ENCODE measurements at places on chromosomes 16 and 17.

- no peak for DNase-seq
Measured at GRCh38 chr16:65313936-65314626, 192.2 kb upstream of the CDH11 start.

- DNase-seq = no peak
Measured at GRCh38 chr16:2001035-2001434, 8.6 kb downstream of the ZNF598 start.

- no peak for DNase-seq
Measured at GRCh38 chr16:72561-73548, at the start of gene RHBDF1. Gene RHBDF1, minus strand, starts transcription at chr16:72631. Its CDS starts 7,616 bp downstream, at chr16:65015.

DNA sequence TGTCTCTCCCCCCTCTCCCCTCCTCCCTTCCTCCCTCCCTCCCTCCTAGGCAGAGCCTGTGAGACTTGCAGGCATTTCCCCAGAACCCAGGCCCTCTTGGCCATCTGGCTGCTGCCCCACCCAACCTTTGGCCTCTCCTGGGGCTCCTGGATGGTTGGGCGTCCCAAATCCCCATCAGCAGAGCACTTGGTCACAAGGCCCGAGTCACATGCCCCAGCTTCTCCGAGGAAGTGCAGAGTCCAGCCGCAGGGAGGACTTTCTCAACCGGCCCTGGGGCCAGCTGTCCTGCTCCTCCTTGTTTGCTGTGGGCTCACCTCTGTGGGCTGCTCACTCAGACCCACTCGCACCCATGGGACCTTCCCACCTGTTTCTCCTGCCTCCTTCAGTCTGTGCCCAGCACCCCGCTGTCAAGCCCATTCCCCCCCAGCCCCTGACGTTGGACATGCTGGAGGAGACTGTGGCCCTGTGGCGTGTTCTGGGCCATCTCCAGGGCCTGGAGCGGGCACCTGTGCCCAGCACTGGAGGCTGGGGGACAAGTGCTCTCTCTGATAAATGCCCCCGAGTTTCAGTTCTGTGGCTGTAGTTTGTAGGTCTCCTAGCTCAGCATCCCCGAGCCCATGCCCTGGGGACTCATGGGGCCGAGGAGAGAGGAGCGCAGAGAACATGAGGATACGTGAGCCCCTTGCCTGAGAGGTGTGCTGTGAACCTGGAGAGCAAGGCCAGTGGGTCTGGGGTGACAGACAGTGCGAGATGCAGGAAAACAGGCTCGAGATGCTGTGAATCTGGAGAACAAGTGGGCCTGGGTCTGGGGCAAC, 42.3 kb upstream of the ZNF750 start:
- no peak for DNase-seq

- DNase-seq = no peak
Measured at GRCh38 chr17:48470388-48471034, 40.5 kb upstream of the SKAP1 start.

GRCh38 chr17:34265711-34266110, 4.3 kb upstream of the CCL7 start:
- no peak for DNase-seq

DNA sequence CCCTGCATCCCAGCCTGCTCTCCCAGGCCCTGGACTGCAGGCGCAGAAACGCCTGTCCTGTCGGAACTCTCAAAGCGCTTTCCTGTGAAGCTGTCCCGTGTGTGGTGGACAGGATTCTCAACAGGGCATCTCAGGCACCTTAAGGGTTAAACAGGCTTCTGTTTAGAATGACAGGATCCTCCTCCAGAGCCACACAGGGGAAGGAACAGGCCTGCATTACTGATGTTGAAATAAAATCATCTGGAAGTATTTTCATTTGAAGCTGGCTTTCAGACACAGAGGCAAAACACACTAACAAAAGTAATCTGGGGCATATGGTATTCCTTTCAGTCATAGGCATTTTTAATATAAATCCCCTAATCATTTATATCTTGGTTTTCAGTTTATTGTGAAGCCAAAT, 7.4 kb downstream of the HS3ST3A1 start:
- DNase-seq = no peak

GRCh38 chr16:1208239-1208830, 16.7 kb downstream of the TPSG1 start:
- no peak for DNase-seq

GRCh38 chr17:58195518-58196123, 3.1 kb downstream of the EPX start:
- no peak for DNase-seq

DNA sequence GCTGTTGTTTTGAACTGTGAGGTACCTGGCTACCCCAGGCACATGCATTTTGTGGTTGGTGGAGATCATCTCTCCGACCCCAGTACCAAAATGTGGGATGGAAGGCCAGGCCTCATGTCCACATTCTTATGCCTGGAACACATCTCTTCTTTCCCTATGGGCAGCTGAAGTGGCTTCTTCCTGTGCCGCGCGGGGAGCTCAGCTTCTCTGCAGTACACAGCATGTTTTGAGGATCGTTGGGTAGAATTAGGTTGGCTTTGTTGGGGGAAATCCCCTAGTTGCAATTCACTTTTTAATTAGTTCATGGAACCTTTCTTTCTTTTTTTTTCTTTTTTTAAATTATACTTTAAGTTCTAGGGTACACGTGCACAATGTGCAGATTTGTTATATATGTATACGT, 242.1 kb downstream of the MSI2 start:
- DNase-seq = no peak

- DNase-seq = no peak
Measured at GRCh38 chr17:72386619-72387237, 265.9 kb downstream of the SOX9 start.

DNA sequence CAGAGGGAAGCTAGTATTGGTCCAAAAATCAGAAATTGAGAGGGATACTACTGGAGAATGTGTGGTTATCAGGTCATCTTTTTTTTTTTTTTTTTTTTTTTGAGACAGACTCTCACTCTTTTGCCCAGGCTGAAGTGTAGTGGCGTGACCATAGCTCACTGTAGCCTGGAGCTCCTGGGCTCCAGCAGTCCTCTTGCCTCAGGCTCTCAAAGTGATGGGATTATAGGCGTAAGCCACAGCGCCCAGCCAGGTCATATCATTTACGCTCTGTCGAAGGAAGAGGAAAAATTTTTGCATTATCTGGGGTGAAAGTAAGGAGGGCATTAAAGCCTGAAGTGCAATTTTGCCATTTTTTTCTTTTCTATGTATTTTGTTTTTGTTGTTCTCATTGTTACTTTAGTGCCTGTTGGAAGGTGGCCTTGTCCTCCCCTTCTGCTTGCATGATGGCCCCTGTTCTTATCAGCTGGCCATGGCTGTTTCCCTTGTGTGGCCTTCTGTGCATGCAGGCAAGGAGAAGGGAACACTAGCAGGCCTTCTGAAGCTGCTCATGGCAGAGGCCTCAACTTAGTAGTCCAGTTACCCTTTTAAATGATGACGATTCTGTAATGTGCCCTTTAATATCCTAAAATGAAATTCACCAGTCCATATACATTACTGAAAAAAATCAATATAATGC, 118.3 kb downstream of the SPECC1 start:
- no peak for DNase-seq

DNA sequence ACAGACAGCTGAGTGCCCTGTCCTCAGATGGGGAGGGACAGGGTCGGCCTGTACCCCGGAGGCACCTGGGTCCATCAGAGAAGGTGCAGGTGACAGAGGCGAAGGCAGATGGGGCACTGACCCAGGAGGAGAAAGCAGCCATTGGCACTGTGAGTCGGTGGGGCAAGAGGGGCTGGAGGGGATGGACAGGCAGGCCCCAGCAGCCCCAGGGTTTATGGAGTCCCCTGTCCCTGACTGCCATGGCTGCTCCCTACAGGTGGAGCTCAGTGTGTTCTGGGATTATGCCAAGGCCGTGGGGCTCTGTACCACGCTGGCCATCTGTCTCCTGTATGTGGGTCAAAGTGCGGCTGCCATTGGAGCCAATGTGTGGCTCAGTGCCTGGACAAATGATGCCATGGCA, 32.1 kb downstream of the ANKRD40 start:
- DNase-seq = no peak

- no peak for DNase-seq
Measured at GRCh38 chr17:32671896-32672295, 185.1 kb downstream of the CDK5R1 start.

GRCh38 chr17:55681342-55681700, 41.3 kb downstream of the TMEM100 start:
- no peak for DNase-seq

- DNase-seq = no peak
Measured at GRCh38 chr16:70478912-70479341, 24.5 kb downstream of the FCSK start.

DNA sequence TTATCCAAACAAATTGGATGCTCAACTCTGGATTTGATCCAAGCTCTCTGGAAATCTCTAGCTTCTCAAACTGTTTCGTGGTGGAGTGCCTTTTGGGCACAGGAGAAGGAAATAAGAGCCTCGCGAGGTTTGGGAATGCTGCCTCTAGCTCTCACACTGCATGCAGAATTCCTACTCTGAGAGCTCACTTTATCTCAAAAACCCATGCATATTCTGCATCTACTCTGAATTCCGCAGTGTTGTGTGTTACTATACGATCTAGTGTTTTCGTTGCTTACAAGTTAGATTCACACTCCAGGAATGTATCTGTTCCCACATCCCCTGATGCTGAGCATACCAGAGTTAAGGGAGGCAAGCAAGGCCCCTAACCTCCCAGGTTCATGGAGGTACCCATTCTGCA, 462.7 kb downstream of the WWOX start:
- no peak for DNase-seq

- no peak for DNase-seq
Measured at GRCh38 chr17:82623707-82624106, 24.5 kb downstream of the WDR45B start.

- no peak for DNase-seq
Measured at GRCh38 chr16:2910441-2910969, 1.2 kb upstream of the FLYWCH1 start.

DNA sequence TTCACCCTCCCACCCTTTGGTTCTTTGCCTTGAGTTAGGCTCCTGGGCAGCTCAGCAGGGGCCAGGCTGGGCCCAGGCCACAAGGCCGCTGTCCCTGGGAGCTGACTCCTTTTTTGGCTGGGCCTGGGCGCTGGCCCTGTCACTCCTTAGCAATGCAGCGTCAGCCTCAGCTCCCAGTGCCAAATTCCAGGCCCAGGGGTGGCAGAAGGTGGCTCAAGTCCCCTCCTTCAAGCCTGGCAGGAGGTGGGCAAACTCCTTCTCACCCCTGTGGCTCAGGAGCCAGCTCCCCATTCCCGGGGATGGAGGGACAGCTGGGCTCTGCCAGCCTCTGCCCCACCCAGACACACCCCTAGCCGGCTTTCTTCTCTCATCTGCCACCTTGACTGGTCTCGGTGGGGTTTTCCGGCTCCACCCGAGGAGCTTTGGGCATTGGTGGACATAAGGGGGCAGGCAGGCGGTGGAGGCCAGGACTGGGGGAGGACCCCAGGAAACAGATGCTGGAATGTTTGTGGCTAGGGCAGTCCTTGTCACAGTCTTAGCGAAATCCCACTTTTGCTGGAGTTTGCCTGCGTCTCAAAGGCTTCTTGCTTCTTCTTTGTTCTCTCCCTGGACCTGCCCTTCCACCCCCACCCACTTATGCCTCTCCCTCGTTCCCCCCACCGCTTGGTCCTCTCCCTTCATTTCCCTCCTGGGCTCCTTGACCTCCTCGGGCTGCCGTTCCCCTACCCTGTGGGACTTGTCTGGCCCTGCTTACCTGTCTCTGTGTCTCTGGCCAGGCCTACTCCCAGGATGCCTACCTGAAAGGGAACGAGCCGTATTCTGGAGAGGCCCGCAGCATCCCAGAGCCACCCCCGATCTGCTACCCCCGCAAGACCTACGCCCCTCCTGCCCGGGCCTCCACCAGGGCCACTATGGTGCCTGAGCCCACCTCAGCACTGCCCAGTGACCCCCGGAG, 37.4 kb downstream of the ARHGAP23 start:
- DNase-seq = no peak

GRCh38 chr16:25699069-25699468, 7.3 kb downstream of the HS3ST4 start:
- no peak for DNase-seq

DNA sequence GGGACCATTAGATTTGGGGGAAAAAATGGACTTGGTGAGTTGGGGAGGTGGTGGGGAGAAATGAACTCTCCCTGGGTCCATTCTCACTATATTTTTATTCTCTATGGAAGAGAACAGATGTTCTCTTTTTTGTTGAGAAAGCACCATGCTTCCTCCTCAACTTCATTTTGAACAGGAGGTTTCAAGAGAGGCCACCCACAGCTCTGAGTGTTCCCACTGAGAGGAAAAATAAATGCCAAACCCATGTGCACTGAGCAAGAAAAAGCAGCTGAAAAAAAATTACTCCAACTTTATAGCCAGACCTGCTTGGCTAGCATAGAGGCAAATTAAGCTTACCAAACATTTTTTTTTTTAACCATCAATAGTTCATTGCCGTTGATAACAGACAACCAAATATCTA, 883.6 kb downstream of the KCNJ2 start:
- no peak for DNase-seq

DNA sequence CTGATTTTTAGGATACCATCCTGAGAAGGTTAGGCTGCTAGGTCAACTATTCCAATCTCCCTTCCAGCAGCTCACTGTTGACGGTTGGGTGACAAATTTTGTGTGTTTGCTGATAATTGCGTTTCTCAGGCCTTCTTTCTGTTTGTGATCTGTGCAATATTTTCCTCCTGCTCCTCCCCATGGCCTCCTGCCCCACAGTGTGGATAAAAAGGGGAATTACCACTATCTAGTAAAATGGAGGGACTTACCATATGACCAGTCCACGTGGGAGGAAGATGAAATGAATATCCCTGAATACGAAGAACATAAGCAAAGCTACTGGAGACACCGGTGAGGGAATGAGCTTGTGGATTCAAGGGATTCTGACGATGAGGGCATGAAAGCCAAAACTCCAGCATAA, 9.2 kb downstream of the CHD3 start:
- no peak for DNase-seq

GRCh38 chr17:82351254-82351712, 7.8 kb upstream of the TEX19 start:
- no peak for DNase-seq

DNA sequence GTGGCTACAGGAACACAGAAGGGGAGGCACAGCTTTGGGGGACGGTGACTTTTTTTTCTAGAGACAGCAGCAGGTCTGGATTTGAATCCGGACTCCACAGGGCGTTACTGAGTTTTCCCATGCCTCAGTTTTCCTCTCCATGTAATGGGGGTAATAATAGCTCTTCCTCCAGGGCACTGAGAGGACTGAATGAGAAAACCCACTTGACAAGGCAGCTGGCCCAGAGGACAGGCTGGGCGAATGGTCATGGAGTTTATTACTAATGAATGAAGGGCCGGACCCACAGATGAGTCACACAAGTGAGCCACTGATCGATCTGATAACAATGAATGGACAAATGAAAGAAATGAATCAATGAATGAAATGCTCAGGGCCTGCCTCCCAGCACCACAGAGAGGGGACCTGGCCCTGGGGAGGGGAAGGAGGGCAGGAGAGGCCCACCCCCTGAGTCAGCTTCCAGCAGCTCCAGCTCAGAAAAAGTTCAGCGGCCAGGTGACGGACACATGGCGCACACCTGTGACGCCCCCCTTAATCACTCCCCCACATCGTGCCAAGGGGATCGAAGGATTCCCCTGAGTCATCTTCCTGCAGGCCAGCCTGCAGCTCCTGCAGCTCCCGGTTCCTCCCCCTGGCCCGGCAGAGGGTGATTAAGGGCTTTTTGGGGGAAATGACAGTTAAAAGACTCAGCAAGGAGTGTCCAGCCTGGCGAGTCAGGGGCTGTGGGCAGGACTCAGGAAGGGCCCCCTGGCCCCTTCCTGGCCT, 54.3 kb downstream of the SOCS1 start:
- no peak for DNase-seq

GRCh38 chr16:59635674-59636073, 901.6 kb upstream of the GOT2 start:
- DNase-seq = no peak

GRCh38 chr16:29994600-29995323, 655 bp downstream of the HIRIP3 start:
- DNase-seq = no peak
